Stimulated activated CD8-positive, alpha-beta memory T cell treated with anti-CD3 and anti-CD28 coated beads, Interleukin-15, amount 100 ng/mL, for 1 hour (primary cell): ENCODE measurements at places on chromosomes 6 and 20.

DNA sequence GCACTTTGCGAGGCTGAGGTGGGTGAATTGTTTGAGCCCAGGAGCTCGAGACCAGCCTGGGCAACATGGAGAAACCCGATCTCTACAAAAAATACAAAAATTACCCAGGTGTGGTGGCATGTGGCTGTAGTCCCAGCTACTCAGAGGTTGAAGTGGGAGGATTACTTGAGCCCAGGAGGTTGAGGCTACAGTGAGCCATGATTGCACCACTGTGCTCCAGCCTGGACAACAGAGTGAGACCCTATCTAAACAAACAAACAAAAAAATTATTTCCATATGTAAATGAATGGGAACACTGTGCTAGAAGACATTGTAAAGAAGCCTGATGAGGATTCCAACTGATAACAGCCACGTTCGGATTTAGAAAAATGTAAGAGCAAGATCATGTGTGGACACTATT lies 154.2 kb downstream of the ZFP64 start:
- no peak for DNase-seq

- DNase-seq: no peak
These were observed 81.3 kb downstream of the C6orf52 start for GRCh38 chr6:10613077-10613476.

- no peak for DNase-seq
These were observed 1.4 kb downstream of the GMPR start for GRCh38 chr6:16239798-16240123.

GRCh38 chr20:63208346-63208909 lies 7.5 kb downstream of the YTHDF1 start:
- no peak for DNase-seq

- DNase-seq: no peak
These were observed 169.1 kb upstream of the PTCHD4 start for GRCh38 chr6:48280035-48280620.

GRCh38 chr20:22559711-22560318 lies 24.6 kb downstream of the FOXA2 start:
- no peak for DNase-seq

DNA sequence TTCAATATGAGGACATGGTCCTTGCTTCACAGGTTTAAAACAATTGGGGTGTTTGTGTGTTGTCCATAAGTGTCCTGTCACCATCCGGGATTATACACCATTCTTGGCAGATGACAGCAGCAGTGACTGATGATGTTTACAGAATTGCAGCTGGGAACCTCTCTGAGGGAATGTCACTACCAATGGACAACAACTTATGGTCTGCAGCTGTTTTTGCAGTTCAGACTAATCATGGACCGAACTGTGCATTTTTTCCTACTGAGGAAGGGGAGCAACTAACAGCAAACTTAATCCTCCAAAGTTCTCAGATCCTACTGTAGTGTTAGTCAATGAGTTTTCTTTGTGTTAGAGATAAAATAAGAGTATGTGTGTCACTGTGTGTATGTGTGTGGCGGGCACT lies 26.0 kb downstream of the FAM229B start:
- DNase-seq: no peak

GRCh38 chr20:8656335-8656734 lies 412.6 kb upstream of the PLCB4 start:
- no peak for DNase-seq

DNA sequence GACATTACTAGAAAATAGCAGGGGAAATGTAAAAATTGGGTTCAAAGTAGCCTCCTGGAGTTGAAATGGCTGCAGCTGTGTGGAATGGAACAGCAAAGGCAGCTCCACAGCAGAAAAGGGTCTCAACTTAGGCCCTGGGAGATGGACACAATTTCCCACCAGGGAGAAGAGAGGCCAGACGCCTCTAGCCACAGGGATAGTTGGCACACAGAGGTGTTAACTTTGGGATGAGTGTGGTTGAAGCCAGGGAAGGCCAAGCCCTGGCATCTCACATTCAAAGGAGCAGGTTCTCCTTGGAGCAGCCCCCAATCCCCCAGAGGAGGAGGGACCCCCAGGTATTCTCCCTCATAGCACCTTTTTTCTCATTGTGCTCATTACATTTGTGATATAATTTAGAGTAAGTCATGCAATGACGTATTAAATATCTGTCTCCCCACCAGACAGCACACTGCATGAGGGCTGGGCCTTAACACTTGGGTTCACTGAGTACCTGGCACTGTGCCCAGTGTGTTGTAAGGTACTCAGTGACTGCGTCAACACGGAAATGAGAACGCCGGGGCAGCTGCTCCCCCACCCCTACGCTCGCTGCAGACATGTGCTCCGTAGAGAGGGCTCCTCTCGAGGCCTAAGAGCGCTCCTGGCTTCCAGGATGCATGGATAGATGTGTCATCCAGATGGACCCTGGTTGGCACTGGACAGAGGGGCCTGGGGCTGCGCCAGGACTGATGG lies 76.0 kb upstream of the CD93 start:
- DNase-seq: no peak

DNA sequence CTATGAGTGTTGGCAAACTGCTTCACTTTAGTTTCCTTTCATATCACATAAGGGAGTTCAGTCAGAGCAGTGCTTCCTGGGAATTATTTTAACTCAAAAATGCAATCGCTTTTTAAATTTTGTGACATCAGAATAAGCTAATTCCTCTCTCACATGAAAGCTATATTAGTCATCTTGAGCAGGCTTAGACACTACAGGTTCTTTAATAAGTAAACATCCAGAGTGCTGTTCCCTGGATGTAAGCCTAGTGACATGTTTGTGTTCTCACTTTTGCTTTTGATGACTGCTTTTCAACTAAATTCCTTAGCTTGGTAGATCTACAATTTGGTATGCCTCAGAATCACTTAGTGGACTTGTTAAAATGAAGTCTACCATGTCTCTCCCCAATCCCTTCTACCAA lies 252.7 kb upstream of the POU3F2 start:
- no peak for DNase-seq

GRCh38 chr6:39367700-39368099 lies 45.2 kb upstream of the KCNK16 start:
- DNase-seq: no peak

DNA sequence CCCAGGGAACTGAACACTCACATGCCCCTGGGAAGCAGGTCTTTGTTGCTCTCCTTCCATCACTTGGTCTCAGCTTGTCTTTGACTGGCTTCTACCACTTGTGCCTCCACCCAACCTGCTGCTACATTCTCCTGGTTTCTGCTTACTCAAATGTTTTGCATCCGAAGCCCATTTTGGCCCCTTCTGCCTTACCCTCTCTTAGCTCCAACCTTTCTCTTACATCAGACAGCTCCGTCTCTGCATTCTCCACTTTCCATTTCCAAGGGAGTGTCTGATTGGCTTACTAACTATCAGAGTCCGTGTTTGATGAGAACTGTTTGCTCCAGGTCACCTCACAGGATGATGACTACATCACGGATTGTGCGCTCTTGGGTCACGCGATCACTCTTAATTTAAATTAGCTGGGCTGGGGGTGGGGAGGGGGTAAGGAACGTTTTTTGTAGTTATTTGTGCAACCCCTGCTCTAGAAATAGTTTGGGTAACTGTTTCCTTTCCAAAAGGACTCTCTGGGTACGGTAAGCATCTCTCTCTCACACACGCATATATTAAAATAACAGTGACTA lies 844 bp upstream of the ABRACL start:
- DNase-seq: no peak

DNA sequence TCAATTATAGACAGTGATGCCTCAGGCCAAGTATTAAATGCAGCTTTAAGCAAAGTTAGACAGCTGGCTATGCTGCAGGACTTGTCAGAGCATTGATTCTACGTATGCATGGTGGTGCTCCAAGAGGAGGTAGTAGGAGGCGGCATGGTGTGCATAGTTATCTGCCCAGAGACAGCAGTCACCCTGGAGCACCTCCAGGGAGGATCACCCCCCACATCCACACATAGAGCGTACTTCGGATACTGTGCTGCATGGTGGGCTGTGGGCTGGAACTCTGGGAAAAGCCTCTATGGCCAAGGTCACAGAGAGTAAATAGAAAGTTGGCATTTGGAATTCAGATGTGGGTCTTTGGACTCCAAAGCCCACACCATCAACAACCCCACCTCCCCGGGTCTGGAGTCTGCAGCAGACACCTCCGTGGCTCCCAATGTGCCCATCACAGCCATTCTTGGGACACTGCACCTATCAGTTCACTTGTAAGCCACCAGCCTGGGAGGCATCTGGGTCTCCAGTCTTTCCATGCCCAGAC lies 64.5 kb upstream of the STX16 start:
- no peak for DNase-seq

GRCh38 chr6:100617633-100618350 lies 153.1 kb upstream of the SIM1 start:
- no peak for DNase-seq

DNA sequence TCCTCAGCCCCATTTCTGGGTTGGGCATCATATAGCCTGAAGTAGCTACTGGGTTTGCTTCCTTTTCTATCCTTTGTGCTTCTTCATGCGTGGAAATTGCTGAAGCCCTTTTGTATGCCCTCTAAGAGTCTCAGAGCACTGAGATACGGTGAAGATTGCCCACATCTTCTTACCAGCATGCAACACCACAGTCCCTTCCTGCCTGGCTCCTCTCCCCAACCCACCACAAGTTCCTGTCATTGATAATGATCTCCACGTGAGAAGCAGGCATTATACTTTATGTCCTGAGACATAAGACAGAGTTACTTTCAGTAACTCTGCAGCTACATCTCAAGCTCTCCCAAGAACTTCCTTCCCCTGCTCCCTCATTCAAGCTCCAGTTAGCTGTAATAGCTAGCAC lies 15.8 kb upstream of the PLCB4 start:
- DNase-seq: no peak

DNA sequence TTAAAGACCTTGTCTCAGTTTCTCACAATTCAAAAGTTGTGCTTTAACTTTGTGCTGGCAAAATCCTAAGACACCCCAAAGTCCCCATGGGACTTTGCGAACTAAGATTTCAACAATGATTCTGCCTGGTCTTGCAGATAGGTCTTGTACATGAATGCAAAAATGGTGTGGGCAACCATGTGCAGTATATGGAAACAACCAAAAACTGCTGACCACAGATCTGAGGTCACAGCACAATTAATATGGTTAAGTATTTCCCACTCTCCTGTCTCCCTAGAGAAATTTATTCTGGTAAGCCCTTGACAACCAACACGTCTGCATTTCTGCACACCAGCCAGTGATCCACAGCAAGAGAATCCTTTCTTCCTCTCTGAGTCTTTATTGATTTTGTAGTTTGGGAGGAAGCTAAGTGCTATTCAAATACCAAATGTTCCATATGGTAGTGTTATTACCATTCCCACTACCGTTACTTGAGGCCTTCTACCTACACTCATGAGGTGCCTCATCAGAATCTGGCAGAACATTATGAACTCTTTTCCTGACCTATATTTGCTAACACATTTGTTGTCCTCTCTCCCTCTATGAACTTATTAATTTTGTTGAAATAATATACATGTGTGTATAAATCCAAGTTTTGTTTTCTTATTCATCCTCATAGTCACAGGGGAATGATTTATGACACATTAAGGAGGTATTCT lies 178.7 kb downstream of the ATXN1 start:
- DNase-seq: no peak

DNA sequence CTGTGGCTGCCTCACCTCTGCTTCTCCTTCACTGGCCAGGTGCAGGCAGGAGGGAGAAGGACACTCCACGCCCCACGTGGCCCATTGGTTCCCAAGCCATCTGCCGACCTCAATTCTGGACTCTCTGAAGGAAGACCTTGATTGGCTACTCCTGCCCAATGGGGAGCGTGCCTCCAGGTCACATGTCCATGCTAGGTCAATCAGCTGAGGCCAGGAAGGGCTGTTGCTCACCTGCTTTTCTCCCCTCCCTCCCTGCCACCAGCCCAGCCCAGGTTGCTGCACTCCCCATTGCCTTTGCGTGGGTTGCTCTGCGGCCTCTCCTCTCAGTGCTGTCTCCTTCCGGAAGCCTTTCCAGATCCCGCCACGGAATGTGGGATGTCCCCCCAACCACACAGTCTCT lies 21.9 kb upstream of the CDH4 start:
- DNase-seq: no peak

- DNase-seq: no peak
These were observed 5.4 kb downstream of the RAMACL start for GRCh38 chr6:166581091-166581511.

GRCh38 chr6:100392423-100392822 lies 72.3 kb downstream of the SIM1 start:
- no peak for DNase-seq

DNA sequence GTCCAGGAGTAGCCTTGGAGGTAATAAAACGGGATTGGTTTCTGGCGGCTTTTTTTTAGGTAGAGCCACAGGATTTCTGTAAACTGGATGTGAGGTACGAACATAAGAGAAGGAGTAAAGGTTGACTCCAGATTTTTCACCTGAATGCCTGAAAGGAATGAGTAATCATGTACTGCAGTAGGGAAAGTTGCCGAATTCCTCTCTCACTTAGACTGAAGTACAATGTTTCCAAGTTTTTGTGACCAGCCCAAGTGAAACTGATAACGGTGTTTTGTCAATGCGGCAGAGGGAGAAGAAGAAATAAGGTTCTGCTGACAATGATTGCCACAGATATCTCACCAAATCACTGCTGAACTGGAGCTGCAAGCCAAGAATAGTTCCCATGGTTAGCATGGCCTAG lies 75.0 kb downstream of the VTA1 start:
- DNase-seq: no peak

GRCh38 chr20:22429175-22430153 lies 154.9 kb downstream of the FOXA2 start:
- DNase-seq: no peak

DNA sequence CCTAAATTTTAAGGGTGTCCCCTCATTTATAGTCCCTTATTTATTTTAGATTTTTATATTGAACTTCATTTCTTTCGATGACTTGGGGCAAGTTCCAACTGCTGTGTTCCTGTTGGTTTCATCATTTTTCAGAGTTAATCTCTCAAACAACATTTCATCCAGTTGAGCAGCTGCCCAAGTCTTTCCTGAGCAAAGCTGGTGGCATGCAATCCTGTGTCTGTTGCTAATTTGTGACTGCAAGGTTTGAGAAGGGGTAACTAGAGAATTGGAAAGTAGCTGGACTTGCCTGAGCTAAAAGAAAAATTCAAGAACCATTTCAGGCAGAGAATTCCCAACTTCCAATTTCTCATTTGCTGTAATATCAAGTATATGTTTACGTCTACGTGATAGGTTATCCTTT lies 881.5 kb upstream of the SLC35B3 start:
- no peak for DNase-seq

DNA sequence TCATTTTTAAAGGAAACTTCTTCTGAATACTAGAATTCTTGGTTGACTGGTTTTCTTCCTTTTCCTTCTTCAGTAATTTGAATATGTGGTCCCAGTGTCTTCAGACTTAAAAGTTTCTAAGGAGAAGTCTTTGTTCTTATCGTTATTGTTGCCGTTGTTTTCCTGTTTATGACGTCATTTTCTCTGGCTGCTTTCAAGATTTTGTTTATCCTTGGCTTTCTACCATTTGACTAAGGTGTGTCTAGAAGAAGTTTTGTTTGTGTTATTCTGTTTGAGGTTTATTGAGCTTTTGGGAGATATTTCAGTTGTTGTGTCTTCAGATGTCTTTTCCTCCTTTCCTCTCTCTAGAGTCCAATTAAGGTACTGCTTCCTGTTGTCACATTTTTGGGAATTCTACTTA lies 24.5 kb downstream of the CDYL start:
- DNase-seq: no peak
